Coronary artery (tissue), 2 donors: ENCODE measurements at places on chromosomes 3 and 15.

DNA sequence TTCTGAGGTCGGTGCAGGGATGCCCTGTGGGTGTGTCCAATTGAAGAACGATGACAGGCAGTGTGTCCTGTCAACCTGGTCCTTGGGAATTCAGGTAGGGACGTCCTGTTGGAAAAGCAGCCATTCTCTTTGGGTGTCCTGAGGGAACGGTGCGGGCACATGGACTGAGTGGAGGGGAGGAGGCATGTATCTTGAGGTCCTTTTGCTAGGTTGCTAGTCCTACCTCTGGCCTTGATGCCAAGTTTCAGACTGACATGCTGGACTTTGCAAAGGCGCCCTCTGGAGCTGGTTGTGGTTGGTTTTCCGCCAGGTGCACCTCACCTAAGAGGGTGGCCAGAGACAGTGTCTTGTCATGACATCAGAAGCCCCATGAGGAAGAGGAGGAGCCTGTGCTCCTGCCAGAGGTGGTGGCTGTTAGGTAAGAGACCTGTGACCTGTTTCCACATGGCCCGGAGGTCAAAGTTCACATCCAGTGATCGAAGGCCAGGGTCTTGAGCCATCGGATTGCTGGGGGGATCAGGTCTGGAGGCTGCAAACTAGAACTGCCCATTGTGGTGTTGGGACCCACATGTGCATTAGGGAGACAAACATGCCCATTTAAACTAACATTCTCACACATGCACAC is 106.3 kb downstream of the SNRPN start:
- DNase-seq: peak; percentile 16

GRCh38 chr3:145959457-145960088 is 201.4 kb downstream of the PLOD2 start:
- no peak for DNase-seq

- DNase-seq: no peak
These were observed 44.1 kb downstream of the TNIK start for GRCh38 chr3:171416061-171416460.

DNA sequence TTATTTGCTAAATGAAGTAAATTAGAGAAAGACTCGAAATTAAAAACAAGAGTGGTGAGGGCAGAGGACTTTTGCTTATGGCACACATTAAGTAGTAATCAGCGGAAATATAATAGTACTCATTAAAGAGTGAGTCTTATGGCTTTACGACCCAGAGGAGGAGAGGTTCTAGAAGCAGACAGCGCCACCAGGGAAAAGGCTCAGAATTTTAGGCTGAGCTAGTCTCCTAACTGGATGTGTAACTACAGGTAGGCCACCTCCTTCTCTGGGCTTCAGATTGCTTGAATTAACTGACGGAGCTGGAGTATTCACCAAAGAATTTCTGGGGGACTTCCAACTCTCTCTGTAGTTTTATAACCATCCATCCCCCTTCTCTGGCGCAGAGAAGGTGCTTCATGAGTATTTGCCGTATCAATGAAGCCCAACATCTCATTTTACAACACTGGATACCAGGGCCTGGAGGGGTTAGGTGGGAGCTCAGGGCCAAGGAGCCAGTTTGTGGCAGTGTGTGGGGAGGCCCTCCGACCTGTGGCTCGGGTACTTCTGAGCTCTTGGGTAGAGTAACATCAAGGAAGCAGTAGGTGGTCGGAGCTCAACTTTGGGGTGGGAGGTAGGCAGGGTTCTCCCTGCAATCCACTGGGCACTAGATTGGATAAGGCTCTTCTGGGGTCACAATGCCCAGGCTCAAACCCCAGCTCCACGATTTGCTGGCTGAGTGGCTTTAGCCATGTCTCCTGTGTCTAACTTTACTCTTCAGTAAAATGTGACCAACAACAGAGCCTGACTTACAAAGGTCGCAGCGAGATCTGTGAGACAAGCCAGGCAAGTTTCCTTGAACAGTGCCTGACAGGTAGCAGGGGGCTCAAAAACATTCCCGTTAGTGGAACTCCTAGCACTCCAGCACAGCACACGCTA is 1.1 kb downstream of the CHCHD4 start:
- DNase-seq: no peak

DNA sequence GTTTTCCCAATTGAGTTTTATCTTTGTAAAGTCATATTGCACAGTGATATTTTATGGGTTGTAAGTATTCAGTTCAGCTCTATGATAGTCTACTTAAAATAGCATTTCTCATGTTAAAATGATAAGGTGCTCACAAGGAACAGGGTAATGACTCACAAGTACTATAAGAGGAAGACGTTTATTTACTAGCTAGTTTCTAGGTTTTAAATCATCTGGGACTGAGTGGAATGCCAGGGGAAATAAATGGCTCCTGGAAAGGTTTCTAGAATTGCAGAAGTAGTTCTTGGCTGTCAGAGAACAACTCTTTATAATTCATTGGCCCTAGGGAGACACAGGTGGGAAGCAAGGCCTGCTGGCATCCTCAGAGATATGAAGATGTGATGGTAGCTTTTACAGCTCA is 112.8 kb downstream of the CHDH start:
- DNase-seq: no peak

DNA sequence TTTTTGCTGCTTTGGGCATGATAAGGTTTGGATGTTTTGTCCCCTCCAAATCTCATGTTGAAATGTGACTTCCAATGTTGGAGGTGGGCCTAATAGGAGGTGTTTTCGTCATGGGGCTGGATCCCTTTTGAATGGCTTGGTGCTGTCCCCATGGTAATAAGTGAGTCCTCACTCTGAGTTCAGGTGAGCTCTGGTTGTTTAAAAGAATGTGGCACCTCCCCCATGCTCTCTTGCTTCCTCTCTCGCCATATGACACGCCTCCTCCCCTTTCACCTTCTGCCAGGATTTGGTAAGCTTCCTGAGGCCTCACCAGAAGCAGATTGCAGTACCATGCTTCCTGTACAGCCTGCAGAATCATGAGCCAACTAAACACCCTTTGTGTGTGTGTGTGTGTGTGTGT is 255.5 kb downstream of the EPHB1 start:
- DNase-seq: no peak

GRCh38 chr3:132638706-132639105 is 20.9 kb downstream of the ACAD11 start:
- no peak for DNase-seq

DNA sequence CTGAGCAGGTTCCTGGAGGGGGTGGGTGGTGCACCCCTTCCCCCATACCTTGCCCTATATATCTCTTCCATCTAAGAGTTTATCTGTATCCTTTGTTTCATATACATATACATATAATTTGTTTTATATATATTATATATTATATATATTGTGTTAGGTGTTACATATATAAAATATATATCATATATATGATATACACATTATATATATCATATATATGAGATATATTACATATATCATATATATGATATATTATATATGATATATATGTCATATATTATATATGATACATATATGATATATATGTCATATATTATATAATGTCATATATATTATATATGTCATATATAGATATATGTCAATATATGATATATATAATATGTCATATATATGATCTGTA is 31.1 kb downstream of the EXD1 start:
- no peak for DNase-seq

DNA sequence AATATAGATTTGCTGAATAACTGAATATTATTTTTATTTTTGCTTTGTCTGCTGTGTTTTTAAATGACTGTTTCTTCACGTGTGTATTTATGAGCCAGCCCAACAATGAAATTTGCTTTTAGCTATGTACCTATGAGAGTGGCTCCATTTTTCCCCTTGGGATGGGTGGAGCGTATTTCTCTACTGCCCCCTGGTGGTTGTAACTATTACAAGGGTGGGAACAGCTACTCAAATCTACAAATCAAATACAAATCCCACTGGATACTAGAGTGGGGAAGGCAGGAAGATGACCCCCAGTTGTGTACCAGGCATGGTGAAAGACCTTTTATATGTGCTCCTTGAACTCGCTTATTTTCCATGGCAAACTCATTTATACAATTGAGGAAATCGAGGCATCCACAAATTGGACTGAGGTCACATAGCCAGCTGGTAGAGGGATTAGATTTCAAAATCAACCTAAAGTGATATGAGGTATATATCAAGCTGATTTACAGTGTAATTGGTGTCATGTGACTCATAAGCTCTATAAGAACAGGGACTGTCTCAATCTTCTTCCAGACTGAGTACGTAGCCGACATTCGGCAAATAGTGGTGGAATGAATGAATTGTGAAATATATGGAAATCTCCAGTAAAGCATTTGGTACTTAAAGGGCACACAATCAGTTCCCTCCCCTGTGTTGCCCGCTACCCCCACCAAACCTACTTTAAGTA is 69.5 kb upstream of the VEPH1 start:
- DNase-seq: no peak

- DNase-seq: no peak
These were observed 55.2 kb downstream of the SPTSSB start for GRCh38 chr3:161316006-161316689.

DNA sequence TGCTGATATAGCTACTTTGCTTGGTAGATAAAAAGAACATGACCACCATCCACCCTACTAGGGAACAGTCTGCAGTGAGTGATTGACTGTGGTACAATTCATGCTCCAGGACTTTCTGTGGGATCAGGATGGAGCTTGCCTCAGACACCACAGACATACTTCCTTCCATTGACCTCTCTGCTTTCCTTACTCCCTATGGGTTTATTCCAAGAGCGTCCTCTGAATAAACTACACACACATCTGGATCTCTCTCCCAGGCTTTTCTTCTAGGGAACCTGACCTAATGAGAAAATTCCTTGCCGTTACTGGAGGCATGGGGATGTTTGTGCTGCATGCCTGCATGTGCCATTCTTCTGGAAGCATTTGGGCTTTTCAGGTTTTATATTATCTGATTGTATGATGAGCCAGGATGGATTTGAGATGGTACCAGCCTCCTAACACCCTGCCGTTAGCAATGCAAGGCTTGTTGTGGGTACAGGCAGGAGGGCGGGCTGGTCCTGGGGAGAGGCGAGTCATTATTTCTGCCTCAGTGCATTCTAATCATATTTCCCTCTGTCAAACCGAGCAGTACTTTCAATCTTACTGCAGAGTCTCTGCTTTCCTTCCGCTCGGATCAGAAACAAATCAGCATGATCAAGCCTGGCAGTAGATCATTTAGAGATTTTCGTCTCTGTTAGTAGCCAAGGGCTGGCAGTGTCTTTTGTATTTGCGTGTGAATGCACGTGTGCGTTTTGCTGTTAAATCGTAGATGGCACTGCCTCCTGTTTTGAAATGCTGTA is 279.2 kb downstream of the PDCD6IP start:
- DNase-seq: no peak

DNA sequence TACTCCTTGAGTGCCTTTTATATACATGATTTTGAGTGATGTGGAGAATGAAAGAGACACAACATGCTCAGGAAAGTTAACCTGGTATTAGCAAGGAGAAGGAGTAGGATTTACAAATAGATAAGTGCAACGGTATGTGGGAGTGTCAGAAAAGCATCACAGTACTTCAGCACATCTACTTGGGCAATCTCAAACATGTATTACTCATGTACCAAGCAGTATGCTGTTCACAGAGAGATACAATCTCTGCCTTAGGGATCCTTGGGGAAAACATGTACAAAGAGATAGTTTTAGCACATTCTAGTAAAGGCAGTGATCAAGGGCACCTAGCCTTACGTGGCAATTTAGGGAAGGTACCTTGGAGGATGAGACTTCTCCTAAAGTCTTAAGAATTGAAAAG is 146.5 kb downstream of the FILIP1L start:
- DNase-seq: no peak

GRCh38 chr3:56960234-56960917 is 100.1 kb upstream of the SPATA12 start:
- no peak for DNase-seq

DNA sequence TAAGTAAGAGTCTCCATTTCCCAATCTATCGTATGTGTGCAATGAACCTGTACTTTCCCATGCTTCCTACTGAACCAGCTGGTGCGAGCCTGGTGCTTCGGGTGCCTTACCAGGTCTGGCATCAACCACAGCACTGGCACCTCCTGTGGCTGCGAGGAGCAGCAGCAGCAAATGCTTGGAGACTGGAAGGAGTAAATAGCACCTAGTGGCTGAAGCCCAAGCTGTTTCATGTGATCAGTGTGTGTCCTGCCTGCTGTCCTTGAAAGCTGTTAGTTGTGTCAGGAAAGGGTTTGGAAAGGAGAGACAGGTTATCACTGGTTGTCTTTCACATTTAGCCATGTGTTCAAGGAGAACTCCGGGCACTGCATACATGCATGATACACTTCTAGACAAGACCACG is 31.8 kb downstream of the PCOLCE2 start:
- no peak for DNase-seq

DNA sequence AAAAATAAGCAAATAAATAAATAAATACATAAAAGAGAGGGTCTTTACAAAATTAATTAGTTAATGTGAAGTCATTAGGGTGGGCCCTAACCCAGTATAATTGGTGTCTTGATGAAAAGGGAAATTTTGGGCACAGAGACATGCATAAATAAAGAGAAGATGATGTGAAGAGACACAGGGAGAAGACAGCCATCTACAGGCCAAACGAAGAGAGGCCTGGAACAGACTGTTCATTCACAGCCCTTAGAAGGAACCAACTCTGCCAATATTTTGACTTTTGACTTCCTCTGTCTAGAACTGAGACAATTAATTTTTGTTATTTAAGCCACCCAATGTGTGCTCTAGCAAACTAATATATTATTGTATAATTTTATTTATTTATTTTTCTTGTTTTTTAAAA is 29.6 kb upstream of the SELENOK start:
- no peak for DNase-seq

DNA sequence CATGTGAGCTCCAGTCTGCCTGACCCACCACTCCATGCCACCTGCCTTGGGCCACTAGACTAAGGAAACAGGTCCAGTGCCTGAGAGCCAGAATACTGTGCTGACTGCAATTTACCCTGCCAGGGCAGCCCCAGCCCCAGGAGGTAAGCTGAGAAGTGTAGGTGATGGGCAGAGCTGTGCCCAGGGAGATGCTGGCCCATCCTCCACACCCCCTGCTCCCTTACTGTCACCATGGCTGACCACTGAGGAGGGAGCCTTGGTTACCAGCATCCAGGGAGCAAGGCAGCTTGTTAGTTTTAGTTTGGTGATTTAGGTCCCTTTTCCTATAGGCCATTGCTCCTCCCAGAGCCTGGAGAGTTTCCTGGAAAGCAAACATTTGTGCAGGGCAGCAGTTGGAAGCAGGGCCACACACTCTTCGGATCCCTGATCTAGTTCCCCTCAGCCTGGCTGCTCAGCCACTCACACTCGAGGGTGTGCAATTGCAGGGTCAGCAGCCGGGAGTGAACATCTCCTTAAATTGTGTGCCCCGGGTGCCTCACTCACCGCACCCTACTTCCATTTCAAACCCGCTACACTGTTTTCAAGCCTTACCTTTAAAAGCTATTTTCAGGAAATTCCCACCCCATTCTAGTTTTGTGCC is 2.0 kb downstream of the GALNT15 start:
- peak; percentile 67 for DNase-seq

DNA sequence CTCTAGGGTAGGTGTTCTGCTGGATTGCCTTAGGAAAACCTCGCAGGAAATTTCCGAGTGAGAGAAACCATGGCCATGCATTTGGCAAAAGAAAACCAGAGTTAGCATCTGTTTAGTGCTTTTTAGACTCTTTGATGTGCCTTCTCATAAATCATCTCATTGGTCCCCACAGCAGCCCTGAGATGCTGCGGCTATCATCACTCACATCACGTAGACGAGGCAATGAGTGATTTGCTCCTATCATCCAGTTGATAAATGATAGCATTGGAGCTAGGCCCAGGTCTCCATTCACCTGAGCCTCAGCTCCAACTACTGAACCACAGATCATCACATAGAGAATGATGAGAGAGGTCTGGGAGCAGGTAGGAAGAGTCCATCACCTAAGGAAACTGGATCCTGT is 111.1 kb downstream of the PDCD6IP start:
- no peak for DNase-seq
